SJSA1 (cell line): ENCODE measurements at places on chromosomes 5 and 9. TPM values are rescaled to one million over a fixed set of nuclear protein-coding genes. Genes with fewer than 3 reads are reported as not detected.
A peak's percentile ranks its signal among the peaks of the same experiment; 100 is the strongest.

ADAMTS6 gene
- total RNA-seq, result 3.5 and 4.1 TPM in 2 replicates

RANBP3L gene
- not detected in 2 replicates for total RNA-seq

TRPM6 gene
- total RNA-seq, result not detected in 2 replicates

SETX gene
- total RNA-seq, result 26.1 and 34.6 TPM in 2 replicates

DPP7 gene
- total RNA-seq, result 5.1 and 6.4 TPM in 2 replicates

BOD1 gene
- 112 and 128 TPM in 2 replicates for total RNA-seq

BTNL8 gene
- total RNA-seq, result not detected in 2 replicates

LECT2 gene
- not detected in 2 replicates for total RNA-seq

SLC36A3 gene
- total RNA-seq, result not detected in 2 replicates

HINT1 gene
- 517 and 555 TPM in 2 replicates for total RNA-seq

SCGB3A1 gene
- total RNA-seq, result not detected in 2 replicates

PCDHGA10 gene
- total RNA-seq, result 1.2 and 2.9 TPM in 2 replicates

DNA sequence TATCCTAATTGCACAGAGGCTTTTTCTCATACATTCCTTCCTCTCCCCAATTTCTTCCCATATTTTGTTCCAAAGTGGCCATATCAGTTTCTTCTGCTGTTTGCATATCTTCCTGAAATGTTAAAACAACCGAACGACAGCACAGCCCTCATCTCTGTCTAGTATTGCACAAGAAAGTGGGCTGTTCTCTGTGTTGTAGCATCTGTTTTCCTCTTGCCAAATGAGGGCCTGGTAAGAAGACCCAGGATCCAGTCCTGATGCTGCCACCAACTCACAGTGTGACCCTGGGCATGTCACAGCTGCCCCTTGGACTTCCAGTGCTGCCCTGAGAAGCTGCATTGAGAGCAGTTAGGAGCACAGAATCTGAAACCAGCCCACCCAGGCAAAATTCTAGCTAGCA, 4.1 kb downstream of the SLC31A2 start:
- no peak for DNase-seq

- DNase-seq, result no peak
Observed at GRCh38 chr5:74647096-74647495, 6.6 kb upstream of the ENC1 start.

DNA sequence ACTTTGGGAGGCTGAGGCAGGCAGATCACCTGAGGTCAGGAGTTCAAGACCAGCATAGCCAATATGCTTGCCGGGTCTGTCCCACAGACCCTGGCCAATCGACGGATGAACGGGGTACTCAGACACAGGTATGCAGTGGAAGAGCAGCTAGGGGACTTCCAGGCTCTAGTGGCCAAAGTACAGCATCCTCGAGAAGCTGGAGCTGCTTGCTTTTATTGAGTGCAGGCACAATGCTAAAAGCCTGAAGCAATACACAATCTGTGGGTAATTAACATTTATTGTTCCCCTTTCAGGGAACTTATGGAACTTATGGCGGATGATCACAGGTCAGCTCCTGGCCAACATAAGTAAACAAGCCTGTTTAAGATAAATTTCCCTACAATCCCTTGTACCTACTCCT, 32.8 kb upstream of the SEMA4D start:
- DNase-seq, result no peak

GRCh38 chr5:141708016-141708415, 26.0 kb upstream of the ARAP3 start:
- DNase-seq, result no peak

GRCh38 chr5:80140496-80140895, 105.3 kb downstream of the THBS4 start:
- DNase-seq, result no peak

DNA sequence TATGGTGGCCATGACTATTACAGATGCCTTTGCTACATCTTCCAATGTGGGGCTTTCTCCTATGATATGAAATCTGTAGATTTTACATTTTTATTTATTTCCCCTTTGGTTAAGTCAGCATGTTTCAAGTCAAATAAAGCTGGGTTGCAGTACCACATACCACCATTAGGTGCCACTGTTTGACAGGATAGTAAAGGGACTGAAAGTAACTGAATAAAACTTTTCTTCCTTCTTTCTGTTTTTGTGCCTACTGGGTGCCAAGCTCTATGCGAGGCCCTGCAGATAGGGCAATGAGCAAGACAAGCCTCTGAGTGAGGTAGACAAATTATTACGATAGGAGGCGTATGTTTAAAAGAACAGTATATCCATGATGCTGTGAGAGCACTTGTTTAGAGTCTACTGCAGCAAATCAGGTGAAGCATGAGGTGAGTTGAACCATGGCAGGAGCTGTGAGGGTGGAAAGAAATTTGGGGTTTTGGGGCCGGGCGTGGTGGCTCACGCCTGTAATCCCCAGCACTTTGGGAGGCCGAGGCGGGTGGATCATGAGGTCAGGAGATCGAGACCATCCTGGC, 64.8 kb downstream of the GDNF start:
- no peak for DNase-seq

DNA sequence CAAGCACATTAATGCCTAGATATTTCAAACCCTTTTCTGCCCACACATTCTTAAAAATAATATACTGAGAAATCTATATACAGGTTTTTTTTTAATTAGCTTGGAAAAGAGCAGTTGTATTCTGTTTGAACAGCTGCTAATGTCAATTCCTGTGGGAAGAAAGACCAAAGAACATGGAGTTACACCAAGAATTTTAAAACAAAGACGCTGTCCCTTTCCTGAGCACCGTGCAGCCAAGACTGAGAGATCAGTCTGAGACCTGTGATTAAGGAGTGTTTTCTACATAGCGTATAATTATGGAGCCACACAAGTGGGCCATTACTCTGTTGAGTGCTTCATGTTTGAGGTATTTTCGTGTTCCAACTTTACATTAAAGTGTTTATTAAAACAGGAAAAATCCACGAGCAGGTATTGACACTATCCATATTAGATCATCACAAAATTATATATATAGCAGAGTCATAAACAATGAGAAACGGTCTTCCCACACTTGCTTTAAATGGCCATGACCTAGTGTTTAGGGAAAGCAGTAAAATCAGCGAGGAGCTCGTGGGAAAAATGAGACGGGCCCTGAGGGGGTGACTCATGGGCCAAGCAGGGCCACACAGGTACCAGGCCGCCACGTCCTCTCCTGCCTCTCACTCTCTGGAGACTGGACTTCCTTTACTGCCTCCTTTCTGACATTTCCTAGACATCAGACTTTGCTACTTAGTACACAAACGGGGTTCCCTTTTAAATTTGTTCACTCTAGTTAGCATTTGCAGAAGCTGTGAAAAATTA, 153.1 kb upstream of the OTULINL start:
- DNase-seq, result peak; percentile 81

- DNase-seq, result no peak
Observed at GRCh38 chr5:123035360-123035917, 1.1 kb downstream of the PPIC start.

- no peak for DNase-seq
Observed at GRCh38 chr9:33903157-33903780, 86.3 kb downstream of the UBE2R2 start.

DNA sequence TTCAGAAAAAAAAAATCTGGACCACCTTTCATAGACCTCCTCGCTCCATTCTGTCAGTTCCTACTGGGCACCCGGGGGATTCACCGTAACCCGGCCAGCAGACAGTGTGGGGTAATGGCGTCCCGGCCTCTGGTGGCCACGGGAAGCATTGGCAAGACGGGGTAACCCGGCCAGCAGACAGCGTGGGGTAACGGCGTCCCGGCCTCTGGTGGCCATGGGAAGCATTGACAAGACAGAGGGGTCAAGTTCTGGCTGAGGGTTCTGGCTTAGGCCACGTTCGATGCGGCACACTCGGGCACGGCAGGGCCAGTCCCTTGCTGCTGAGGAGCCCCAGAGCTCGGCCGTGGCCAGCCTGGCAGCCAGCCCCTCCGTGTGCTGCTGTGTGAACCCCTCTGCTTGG, 116.2 kb upstream of the RAPGEF1 start:
- no peak for DNase-seq

GRCh38 chr5:27906931-27907601, 868.7 kb upstream of the CDH9 start:
- no peak for DNase-seq

DNA sequence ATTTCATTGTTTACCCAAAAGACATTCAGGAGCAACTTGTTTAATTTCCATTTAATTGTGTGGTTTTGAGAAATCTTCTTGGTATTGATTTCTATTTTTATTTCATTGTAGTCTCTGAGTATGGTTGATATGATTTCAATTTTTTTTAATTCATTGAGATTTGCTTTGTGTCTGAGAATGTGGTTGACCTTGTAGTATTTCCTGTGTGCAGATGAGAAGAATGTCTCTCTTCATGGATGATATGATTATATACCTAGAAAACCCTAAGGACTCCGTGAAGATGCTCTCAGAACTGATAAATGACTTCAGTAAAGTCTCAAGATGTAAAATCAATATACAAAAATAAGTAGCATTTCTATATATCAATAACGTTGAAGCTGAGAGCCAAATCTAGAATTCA, 202.4 kb upstream of the CDH9 start:
- no peak for DNase-seq

- no peak for DNase-seq
Observed at GRCh38 chr5:1103505-1104326, 8.1 kb downstream of the SLC12A7 start.

DNA sequence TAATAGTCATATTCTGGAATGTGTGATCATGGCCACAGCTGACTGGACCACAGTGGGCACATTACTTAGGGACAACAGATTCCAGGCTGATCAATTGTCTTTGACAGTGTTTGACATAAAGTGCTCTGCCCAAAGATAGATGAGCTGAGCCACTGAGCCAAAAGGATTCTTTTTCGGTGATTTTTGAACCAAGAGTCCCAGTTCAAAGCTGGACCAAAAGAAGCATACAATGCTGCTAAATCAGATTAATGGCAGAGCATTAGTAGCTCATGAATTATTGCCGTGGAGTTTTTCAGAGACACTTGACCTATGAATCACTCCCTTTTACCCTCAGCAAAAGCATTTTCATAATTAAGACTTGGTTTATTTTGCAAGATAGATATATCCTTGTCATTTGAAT, 160.6 kb downstream of the IZUMO3 start:
- DNase-seq, result no peak

DNA sequence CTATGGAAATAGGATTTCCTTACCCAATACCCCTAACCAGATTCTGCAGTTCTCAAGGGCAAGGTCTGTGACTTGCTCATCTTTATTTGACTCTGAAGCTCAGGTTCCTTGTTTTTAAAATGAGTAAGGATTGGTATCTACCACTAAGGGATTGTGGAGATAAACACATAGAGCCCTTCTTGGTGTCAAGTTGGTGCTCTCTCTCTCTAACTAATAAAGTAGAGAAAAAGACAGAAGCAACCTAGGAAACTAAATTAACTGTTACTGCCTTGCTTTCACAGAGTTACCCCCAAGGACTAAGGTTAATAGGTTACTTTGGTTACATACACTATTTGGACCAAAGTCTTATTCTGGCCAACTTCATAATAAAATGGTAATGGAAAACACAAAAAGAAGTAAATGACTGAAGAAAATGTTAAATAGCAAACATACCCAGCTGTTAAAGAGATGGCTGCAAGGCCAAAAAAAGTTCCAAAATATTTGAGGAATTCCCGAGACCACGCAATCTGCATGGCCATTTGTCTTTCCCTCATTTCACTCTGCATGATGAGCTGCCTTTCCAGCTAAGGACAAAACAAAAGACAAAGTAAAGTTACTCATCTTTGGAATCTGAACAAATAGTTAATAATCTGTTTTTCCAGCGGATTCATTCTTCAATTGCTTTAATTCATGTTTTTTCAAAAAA, 21.8 kb upstream of the RLN1 start:
- DNase-seq, result no peak

DNA sequence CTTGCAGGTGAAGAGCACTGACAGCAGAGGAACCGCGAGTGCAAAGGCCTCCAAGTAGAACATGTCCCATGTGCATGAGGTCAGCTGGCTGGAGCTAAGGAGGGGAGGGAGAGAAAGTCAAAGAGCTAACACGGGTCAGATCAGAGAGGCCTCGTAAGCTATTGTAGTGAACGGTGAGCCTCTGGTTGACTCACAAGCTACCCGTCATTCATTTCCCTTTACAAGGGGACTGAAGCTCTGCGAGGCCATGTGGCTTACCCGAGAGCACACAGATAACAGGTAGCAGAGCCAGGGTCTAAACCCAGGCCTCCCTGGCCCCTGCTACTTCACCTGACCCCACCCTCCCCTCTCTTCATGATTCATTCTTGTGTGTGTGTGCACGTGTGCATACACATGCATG, 152.7 kb upstream of the ADRA1B start:
- peak; percentile 47 for DNase-seq

DNA sequence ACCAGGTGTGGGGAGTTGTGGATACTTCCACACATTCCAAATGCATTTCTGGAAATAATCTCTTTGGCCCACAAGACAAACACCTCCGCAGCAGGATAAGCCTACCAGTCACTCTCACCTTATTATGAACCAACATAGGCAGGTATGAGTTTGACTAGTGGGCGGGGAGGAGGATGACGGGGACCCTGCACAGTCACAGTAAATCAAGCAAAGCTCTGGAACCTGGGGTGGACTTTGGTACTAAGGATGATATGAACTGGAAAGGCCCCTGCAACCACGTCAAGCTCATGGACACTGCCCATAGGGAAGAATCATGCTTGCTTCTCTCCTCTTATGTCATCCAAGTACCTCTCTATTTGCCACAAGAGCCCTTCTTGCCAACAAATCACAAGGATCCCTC, 259.4 kb downstream of the HSPA4 start:
- DNase-seq, result no peak

GRCh38 chr5:136629125-136629792, 263.9 kb upstream of the TRPC7 start:
- DNase-seq, result no peak

GRCh38 chr5:11182441-11183080, 421.5 kb upstream of the DAP start:
- DNase-seq, result peak; percentile 49

GRCh38 chr9:136750526-136750925, 2.2 kb upstream of the LCN6 start:
- no peak for DNase-seq
